ENCODE measurements at places on chromosomes 7 and 10.

DNA sequence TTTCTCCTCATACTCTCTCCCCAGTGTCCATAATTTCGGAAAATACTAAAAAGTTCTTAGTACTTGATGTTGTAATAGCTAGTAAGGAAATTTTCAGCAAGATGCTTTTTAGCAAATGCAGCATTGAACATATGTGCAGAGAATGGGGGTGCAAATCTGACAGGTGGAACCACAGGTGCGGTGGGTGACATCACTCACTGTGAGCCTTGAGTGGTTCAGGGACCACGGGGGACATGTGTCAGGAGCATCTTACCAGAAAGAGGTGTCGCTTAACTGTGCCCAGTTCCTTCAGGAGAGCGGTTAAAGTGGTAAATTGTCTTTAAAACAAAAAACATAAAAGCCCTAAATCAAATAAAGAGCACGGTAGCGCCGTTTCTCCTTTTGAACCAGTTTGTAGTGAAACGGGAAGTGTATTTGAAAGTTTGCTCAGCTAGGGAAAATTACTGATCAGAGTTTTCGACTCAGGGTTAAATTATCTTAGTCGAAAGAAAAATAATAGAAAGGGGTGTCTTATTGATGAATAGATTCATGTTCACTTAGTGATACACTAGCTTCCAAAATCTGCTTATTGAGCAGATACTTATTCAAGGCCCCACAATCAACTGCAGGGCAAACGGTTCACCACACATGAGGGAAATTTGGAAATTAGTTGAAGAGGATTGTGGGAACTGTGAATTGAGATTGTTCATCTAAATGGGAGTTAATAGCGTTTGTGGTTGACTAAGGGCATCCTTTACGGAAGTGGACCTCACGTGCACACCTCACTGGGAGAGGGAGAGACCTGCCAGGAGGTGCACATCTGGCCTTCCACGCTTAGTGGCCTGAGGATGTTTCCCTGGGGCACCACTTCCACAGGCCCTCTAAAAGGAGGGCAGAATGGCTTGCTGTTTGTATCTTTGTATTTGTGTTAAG, 12.7 kb downstream of the CUL1 start:
- DNase-seq, result no peak

DNA sequence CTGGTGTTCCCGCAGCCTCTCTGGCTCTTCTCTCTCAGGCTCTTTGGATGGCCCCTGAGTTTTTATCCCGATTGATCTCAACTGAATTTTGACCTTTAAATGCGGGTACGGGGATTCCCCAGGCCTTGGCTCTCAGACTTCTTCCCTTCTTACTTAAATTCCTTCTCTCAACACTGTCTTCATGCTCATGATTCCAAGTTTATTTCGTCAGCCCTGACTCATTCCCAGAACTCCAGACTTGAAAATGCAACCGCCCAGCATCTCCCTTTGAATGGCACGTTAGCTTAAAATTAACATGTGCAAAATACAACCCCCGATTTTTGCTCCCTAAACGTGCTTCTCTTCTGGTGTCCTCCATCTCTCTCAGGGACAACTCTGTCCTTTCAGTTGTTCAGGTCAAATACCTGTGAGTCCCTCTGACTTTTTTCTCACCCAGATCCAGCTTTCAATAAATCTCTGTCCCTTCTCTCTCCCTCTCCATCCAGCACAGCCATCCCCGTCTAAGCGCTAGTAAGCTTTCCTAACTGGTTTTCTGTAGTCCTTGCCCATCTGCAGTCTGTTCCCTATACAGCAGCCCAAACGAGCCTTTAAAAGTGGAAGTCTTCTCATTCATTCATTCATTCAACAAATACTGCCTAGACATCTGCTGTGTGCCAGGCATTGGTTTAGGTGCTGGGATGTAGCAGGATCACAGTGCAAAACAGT, 7.1 kb downstream of the HECW1 start:
- no peak for DNase-seq

DNA sequence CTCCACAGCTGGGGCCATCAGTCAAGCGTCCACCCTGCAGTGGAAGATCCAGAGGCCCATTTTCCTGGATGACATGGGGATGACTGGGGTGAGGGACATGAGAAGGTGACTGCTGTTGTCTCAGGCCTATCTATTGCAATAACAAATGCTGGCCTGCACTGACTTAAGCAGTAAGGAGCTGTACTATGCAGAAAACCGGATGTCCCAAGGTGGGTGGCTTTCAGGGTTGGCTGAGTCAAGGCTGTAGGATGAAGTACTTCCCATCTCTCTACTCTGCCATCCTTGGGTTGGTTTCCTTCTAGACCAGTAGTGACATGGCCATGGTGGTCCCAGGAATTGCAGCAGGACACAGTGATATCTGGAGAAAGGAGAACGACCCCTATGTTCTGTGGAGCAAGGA, 48.1 kb downstream of the NEURL1 start:
- no peak for DNase-seq

GRCh38 chr10:110865809-110866482, 5.8 kb upstream of the PDCD4 start:
- no peak for DNase-seq

- no peak for DNase-seq
Measured at GRCh38 chr10:130491011-130491692, 355.0 kb downstream of the GLRX3 start.

DNA sequence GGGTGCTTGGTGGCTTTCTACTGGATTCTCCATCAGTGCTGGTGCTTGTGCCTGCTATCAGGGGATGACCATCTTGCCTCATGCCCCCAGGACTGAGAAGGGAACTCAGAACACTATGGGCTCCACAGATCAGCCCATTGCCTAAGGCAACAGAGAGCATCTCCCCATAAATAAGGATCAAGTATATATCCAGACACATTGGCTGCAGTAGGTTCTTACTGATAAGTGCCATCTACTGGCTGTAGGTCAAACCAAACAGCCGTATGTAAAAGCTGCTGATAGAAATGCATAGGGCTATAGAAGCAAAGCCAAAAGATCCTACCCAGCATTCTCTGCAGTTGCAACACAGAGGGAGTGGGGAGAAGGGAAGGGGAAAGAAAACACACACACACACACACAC, 153.7 kb downstream of the CDK14 start:
- DNase-seq, result no peak

- no peak for DNase-seq
Measured at GRCh38 chr10:16440396-16441133, 3.8 kb downstream of the PTER start.

DNA sequence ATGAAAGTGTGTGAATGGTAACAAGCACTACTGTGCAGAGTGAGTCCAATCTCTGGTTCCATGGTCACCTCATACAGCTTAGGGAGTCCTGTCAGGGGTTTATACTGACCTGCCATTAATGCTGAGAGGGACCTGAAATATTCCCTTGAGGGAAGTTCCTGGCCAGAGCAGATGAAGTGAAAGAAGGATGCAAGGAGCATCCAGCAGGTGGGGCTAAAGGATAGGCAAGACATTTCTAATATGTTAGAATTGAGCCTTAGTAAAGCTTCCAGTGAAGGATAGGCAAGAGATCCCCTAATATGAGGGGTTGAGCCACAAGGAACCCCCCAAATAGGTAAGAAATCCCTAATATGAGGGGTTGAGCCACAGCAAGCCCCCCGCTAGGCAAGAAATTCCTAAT, 25.5 kb upstream of the FAM221A start:
- DNase-seq, result no peak

GRCh38 chr10:35375091-35375765, 38.9 kb downstream of the CCNY start:
- DNase-seq, result no peak

GRCh38 chr10:16689227-16689626, 128.0 kb downstream of the RSU1 start:
- no peak for DNase-seq

DNA sequence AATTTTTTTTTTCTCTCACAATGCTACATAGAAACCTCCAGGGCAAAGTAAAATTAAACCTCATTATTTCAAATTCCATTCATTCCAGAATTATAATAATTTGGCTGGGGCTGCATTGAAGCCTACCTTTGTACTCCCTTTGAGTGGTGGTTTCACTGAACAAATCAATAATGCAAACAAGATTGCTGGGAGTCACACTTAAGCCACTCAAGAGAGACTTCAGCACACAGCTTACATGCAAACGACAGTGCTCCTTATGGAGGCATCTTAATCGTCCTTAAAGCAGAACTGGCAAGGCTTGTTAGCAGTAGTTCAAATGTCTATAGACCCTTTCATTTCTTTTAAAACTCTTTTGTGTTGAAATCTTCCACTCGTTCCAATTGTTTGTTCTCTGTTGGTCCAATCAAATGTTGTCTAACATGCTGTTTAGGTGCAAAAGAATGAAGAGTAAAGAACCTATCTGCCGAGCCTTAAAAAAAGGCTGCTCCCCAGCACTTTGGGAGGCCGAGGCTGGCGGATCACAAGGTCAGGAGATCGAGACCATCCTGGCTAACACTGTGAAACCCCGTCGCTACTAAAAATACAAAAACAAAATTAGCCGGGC, 294.9 kb downstream of the FGFR2 start:
- no peak for DNase-seq

- DNase-seq, result no peak
Measured at GRCh38 chr10:104731192-104731591, 90.1 kb downstream of the SORCS3 start.

DNA sequence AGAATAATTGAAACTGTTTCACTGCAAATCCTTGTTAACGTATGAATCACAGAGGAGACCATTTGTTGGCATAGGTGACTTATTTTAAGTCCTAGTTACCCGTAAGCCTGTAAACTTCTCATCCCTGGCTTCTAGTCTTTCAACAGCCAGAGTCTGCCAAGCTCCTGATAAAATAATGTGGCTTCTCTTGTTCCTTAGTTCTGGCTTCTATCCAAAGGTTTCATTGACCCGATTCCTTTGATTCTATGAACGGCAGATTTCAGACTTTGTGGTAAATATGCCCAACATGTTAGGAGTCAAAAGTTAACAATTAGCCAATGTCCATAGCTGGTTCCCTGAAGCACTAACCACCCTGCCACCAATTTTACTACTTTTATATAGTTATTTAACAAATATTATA, 23.3 kb downstream of the DNAH11 start:
- DNase-seq, result no peak

DNA sequence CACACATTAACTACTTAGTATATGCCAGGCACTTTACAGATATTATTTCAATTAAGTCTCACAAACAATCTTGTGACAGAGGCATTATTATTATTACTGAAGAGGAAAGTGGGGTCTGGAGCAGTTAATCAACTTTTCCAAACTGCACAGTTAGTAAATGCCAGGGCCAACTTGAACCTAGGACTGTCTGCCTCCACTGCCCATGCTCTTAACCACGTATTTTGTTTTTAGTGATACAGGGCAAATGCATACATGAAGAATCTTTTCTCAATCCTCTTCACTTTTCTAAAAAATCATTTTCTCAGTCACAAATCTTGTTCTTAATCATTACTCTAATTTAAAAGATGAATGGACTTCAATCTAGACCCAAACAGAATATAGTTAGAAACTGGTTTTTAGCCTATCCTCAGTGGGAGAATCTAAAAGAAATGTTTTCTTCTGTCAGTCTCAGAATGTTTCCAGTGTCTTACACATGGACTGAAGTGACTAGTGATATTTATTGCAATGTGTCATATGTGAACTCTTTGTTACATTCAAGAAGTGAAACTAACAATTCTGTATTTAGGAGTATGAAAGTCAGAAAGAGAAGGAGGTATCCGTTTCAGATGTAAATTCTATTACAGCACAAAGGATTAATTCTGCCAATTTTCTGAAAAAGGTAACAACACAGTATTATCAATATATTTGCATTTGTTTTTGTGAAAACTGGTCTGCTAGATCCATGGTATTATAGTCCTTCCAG, 55.5 kb upstream of the CCNJ start:
- DNase-seq, result no peak

DNA sequence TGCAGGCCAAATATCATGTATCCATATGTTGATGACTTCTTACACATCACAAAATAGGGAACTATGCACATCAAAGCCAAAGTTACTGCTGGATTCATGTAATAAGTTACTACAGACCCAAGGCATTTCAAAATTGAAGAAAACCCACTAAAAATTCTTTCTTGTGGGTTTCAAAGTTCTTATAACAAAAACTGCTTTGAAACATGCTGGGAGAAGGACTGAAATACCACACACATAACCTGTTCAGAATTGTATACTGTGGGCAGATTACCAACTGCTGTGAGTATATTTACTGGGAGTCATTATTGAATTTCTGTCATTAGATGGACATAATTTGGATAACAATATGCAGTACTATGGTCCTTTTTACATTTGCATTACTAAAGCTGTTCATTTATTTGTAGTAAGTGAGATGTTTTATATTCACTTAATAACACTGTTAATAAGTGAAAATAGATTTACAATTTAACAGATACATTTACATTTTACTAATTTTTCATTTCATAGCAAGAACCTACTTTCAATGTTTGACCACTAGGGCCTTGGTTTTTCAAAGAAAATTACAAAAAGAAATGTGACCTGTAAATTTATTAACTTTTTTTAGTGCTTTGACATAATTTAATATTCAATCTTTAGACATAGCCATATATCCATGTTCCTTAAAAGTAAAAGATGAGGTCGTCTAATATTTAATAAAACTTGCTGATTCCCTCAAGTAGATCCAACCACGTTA, 132.6 kb downstream of the MAGI2 start:
- no peak for DNase-seq

DNA sequence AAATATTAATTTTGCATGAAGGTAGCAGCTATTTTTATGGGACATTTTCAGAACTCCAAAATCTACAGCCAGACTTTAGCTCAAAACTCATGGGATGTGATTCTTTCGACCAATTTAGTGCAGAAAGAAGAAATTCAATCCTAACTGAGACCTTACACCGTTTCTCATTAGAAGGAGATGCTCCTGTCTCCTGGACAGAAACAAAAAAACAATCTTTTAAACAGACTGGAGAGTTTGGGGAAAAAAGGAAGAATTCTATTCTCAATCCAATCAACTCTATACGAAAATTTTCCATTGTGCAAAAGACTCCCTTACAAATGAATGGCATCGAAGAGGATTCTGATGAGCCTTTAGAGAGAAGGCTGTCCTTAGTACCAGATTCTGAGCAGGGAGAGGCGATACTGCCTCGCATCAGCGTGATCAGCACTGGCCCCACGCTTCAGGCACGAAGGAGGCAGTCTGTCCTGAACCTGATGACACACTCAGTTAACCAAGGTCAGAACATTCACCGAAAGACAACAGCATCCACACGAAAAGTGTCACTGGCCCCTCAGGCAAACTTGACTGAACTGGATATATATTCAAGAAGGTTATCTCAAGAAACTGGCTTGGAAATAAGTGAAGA, 112.3 kb downstream of the CFTR start:
- no peak for DNase-seq

Measured in activated T-helper 9 cell treated with anti-CD3 and anti-CD28 coated beads, Interleukin-2, amount 50 U/mL, for 16 hours (primary cell).